ENCODE measurements at places on chromosomes 4 and X.

DNA sequence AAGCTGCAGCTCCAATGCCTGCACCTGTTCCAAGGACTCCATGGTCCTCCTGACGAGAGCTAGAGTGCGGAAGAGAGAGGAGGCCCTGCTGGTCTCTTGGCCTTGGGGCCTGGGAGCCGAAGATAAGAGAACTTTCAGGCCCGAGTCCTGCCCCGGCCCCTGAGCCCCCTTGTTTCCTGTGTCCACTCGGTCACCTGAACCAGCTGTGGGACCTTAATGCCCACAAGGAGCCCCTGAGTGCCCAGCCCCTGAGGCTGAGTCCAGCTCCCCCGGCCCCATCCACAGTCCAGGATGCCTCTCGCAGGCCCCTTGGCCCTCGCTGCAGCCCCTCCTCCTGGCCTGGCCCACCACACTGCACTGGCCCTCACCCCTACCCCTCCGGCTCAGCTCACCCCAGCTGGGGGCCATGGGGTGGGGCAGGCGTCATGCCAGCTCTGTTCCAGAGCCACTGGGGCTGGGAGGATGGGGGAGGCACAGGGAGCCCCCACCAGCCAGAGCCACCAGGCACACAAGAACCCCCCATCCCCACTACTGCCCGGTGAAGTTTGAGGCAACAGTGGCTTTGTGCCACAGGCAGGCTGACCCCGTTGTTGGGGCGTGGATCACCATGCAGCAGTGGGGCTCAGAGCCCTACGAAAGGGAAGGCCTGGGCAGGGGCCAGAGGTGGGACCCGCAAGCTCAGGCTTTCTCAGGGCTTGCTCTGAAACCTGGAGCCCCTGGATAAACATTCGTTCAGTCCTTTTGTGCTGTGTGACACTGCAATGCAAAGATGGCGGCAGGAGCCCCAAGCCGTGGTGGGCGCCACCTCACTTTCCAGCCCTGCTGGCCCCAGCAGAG is 14.1 kb downstream of the NAT8L start:
- DNase-seq: no peak

DNA sequence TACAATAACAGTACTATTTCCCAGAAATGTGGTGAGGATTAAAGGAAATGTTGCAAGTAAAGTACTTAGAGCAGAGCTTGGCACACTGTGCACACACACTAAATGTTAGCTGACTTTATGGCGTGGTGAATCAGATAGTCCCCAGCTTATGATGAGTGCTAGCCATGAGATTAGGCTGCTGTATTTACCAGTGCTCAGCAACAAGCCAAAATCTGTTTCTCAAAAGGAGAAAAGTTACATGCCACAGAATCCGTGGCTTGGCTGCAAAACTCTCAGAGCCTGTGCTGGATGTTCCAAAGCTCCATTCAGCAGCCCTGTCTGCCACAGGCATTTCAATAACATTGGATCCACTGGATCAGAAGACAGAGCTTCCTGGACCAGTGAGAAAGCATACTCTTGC is 12.8 kb upstream of the STBD1 start:
- DNase-seq: no peak

GRCh38 chr4:163651761-163652160 is 157.3 kb downstream of the TMA16 start:
- no peak for DNase-seq

DNA sequence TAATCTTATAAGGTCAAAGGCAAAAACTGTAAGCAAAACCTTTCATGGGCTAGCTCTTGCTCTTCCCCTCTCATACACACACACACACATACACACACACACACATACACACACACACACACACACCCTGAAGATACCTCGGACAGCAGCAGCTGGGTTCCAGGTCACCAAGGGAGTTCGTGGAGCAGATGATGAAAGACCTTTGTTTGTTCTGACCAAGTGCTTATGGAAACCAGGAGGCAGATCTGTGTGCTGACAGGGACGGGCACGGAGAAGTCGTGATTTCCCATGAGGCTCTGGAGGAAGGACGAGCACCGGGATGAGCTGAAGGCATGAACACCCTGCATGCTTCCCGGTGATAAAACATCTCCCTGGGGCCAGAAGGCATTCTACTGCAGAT is 35.4 kb upstream of the CRMP1 start:
- no peak for DNase-seq

DNA sequence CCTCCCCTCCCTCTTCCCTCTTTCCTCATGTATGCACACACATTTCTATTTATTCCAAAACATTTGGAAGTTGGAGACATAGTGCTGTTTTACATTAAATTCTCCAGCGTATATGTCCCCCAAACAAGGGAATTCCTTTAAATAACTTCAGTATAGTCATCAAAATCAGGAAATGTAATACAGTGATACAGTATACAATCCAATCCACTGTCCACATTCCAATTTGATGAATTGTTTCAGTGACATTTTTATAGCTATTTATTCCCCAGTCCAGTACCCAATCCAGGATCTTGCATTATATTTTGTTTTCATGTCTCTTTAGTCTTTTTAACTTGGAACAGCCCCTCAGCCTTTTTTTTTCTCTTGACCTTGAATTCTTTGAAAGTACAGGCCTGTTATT is 233.0 kb downstream of the DKK2 start:
- DNase-seq: no peak

- DNase-seq: no peak
Measured at GRCh38 chr4:121062521-121062920, 9.8 kb downstream of the NDNF start.

DNA sequence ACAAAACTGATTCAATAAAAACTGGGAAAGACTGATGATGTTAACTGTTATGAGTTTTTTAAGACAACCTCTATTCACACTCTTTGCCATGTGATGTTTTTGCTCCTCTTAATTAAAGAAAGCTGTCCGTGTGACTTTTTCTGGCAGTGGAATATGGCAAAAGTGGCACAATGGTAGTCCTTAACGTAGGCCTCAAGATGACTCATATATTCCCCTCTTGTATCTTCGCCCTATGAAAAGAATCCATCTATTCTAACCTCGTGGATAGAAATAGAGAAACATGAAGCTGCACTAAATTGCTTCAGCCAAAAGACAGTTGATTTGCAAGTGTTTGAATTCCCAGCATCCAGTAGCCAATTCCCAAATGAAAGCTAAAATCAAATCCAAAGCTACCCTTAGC is 603.8 kb upstream of the PCDH7 start:
- no peak for DNase-seq

All from globus pallidus (tissue), 1 donor.